ENCODE measurements at places on chromosomes 6 and 20.

DNA sequence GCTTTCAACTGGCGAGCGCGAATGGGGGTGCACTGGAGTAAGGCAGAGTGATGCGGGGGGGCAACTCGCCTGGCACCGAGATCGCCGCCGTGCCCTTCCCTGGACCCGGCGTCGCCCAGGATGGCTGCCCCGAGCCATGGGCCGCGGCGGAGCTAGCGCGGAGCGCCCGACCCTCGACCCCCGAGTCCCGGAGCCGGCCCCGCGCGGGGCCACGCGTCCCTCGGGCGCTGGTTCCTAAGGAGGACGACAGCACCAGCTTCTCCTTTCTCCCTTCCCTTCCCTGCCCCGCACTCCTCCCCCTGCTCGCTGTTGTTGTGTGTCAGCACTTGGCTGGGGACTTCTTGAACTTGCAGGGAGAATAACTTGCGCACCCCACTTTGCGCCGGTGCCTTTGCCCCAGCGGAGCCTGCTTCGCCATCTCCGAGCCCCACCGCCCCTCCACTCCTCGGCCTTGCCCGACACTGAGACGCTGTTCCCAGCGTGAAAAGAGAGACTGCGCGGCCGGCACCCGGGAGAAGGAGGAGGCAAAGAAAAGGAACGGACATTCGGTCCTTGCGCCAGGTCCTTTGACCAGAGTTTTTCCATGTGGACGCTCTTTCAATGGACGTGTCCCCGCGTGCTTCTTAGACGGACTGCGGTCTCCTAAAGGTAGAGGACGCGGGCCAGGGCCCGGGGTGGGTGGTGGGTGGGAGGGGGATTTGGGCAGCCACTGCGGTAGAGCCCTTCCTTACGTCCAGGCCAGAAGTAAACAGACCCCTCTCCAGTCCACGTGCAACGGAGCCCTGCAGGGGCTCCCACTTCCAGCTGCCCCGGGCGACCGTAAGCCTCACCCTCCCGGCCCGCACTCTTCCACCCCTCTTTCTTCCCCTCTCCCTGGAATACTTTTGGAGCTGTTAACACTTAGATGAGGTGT is 998 bp downstream of the BMP2 start:
- DNase-seq, result peak; percentile 19

DNA sequence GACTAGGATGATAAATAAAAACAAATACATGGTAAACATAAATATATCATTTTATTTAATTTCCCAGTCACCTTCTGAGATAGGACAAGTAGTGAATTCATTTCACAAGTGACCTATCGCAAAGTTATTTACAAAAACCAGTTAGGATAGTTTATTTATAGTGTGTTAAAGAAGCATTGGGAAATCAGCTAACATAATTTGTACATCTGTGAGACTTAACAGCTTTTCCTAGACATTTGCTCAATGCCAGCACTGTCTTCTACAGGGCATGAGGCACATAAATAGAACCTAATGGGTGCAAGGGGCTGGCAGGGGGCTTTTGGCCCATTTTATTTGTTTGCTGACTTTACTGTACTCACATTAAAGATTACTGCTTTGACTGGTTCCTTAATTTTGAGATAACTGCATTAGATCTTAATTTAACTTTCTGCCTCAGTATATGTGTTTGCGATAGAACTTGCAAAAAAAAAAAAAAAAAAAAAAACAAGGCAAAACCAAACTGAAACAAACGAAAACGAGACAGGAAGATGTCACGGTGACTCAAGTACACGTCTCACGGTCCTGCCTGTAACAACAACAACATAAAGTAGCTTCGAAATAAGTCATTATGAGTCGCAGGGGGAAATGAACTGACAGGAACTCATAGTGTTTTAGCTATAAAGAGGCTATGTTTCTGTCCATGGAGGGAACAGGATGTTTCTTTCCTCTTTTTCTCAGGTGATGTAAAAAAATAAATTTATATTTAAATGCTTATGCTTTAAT is 133.7 kb upstream of the GMDS start:
- DNase-seq, result no peak

DNA sequence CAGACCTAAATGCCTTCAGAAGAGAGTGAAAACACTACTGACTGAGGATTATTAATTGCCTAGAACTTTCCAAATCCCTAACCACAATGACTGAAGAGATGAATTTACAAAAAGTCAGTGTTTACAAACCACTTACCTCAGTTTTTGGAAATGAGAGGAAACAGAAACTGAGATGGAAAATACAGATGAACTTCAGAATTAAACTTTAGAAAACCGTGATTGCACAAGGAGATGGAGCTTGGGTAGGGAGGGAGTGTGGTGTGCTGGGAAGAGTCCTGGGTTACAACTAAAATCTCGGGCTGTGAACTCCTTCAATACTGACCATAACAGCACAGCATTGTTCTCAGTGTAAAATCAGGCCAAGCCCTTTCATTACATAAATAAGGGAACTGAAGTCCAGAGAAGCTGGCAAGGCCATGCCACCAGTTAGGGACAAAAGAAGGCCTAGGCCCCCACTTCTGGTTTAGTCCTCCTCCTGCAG is 4.0 kb downstream of the ELMO2 start:
- DNase-seq, result no peak

DNA sequence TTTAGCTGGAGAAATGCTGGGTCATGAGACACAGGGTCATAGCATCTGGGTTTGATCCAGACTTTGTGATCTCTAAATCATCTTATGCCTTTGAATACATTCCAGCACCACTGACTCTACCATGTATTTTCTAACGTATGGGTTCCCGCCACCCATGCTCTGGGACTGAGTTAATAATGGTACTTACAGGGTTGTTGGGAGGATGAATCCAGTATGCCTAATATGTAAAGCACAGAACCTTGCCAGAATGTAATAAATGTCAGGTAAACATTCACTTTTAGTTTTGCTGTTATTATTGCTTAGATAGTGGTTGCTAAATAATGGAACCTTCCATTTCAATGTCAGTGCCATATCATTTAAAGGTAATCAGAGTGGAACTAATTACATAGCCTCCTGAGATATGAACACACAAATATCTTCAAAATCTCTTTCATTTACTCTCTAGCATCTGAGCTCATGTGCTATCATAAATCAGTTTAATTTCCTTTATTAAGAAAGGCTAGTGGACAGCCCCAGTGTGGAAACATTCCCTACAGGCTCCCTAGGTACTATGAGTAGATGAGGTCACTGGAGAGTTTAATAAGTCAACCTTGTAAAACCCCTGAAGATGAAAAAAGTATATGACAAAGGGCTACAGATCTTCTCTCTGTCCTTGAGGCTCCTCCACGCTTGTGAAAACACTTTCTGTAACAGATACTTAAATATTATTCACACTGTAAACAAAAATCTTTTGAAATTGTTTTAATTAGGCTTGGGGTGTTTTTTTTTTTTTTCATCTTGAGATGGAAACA is 226.6 kb downstream of the ALDH8A1 start:
- no peak for DNase-seq

- no peak for DNase-seq
Observed at GRCh38 chr20:14758356-14758755, 420.9 kb upstream of the FLRT3 start.

GRCh38 chr20:45419188-45420091 is 3.5 kb downstream of the PIGT start:
- peak; percentile 76 for DNase-seq

- DNase-seq, result no peak
Observed at GRCh38 chr6:15310680-15311079, 64.8 kb downstream of the JARID2 start.

DNA sequence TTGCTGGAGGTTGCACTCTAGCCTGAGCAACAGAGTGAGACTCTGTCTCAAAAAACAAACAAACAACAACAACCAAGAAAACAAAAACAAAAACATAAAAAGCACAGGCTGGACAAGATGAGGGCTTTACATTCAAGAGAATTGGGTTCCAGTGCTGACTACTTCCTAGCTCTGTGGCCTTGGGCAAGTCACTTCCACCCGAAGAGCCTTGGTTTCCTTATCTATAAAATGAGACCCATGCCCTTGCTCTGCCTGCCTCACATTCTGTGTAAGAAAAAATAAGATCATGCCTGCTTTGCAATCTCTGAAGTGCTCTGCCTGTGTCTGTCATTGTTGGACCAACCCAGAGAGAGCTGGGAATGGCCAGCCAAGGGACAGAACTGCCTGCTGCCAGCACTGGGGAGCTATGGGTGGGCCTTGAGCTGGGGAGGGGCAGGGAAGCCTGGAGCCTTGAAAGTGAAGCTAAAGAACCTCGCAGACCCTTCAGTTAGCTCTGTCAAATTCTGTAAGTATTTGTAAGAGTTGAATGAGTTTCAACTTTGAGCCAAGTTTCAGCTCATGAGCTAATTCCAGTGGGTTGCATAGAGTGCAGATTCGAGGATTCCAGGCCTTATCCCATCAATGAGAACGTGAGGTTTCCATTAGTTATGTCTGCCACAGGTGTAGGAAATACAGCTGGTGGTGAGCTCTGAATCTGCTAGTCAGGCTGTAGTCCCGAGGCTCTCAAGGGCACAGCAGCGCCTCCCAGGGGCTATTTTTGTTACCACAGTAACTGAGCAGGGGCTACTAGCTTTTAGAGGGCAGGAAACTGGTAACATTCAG is 93.2 kb downstream of the DLGAP4 start:
- no peak for DNase-seq

DNA sequence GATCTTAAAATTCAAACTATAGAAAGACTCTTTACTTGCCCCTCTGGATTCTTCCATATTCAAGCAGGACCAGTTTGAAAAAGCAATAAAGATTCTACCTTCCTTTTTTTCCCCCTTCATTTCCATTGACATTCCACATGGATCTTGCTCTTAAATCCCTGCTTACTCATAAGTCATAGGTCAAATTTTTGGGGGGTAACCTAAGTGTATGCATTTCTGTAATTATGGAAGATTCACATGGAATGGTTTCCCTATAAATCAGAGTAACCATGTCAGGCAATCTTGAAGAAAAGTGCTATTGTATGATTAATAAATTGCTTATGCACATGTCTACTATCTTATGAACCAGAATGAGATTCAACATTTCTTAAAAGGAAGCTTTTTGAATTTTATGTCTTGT is 551.0 kb downstream of the HAO1 start:
- no peak for DNase-seq

DNA sequence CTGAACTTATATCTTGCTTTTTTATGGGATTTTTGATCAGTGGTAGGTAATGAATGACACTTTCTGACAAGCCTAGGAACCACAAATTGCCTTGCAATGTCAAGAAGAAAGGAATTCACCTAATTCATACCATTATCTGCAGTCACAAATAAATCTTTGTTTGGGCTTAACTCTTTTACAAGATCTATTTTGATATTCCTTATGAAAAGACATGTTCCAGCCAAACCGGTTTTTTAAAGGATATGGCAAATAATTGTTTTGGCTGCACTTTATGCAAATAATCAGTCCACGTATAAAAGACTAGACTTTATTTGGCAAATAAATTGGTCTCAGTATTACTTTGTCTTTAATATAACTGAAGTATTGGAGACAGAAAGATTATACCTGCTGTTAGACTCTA is 771.7 kb upstream of the ADGRB3 start:
- DNase-seq, result no peak

DNA sequence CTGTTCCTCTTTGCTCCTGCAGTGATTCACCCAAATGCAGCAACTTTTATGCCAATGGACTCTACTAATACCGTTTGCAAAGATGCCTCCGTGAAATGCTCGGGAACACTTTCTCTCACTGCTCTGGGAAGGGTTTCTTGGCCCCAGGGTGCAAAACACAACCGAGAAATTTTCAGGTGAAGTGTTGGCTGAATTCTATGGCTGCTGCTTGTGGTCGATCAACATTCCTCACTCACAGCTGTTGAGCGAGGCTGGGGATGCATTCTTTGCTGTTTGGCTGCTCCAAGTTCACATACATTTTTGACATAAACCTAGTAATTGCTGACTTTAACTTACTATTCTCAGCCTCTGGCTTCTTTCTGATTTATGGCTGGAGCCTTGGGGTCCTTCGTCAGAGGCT is 342.0 kb upstream of the CHD6 start:
- DNase-seq, result no peak

GRCh38 chr20:64047968-64048401 is 1.5 kb downstream of the SOX18 start:
- no peak for DNase-seq

DNA sequence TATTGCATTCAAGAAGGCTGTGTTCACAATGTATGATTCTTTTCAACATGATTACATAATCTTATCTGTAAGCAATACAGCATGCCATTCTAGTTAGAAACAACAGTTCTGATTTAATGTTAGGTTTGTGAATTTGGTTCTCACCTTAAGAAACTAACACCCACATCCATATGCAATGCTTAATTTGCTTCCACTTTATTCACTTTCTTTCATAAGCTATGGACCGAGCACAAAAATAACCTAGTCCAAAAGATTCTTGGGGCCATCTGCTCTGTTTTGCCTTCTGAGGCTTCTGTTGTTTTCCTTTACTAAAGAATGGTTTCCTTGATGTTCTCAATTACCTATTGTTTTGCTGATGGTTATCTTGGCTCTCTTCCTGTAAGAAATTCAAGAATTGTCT is 258.2 kb downstream of the EYS start:
- DNase-seq, result no peak

DNA sequence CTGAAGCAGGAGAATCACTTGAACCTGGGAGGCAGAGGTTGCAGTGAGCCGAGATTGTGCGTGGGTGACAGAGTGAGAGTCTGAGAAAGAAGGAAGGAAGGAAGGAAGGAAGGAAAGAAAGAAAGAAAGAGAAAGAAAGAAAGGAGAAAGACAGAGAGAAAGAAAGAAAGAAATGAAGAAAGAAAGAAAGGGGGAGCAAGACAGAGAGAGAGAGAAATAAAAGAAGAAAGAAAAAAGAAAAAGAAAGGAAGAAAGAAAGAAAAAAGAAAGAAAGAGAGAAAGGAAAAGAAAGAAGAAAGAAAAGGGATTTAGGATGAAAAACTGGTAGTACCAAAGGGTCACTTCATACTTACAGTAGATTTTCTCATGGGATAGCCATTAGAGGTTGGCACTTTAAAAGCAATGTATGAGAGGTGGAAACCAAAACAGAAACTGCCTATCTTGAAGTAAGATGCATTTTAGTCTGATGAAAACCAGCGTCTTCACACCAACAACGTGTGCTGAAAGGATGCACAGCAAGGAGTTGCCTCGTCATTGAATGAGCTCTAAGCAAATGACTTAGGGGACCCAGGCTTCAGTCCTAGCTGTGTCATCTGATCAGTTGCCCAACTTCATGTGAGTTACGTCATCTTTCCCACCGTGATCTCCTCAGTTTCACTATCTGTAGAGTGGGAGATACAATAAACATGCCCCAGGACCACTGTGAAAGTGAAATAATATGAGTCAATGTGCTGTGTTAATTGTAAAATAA is 133.9 kb upstream of the NEDD9 start:
- no peak for DNase-seq

Measured in uterus (tissue), 4 donors.